Epithelial cell of prostate (primary cell): ENCODE measurements at places on chromosomes 5 and 9.

DNA sequence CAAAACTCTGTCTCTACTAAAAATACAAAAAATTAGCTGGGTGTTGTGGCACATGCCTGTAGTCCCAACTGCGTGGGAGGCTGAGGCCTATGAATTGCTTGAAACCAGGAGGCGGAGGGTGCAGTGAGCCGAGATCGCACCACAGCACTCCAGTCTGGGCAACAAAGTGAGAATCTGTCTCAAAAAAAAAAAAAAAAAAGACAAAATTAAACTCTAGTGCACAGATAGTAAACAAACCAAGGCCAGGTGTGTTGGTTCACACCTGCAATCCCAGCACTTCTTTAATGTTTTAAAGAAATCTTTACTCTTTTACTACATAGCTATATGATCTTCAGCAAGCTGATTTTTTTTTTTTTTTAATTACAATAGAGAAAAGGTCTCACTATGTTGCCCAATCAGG lies 8.4 kb downstream of the ZCCHC10 start:
- no peak for DNase-seq

DNA sequence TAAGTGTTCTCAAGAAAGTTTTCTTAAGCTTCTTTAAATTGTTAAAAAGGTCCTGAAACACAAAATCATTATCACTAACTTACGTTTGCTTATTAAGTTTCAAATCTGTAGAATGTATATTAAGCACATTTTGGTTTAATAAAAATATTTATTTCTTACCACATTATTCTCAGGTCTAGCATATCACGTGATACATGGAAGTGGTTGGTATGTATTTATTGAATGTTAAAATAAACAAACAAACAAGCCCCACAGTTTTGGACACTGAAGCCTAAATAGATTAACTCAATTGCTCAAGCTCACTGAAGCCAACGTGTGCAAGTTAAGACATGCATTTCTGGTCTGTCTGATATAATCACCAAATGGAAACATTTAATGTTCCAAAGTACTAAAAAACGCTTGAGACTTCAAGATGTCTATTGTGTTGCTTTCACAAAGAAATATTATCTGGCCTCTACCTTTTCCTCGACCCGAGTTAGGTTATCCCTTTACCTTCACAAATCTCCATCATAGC lies 1136.9 kb downstream of the TAF11L14 start:
- no peak for DNase-seq

DNA sequence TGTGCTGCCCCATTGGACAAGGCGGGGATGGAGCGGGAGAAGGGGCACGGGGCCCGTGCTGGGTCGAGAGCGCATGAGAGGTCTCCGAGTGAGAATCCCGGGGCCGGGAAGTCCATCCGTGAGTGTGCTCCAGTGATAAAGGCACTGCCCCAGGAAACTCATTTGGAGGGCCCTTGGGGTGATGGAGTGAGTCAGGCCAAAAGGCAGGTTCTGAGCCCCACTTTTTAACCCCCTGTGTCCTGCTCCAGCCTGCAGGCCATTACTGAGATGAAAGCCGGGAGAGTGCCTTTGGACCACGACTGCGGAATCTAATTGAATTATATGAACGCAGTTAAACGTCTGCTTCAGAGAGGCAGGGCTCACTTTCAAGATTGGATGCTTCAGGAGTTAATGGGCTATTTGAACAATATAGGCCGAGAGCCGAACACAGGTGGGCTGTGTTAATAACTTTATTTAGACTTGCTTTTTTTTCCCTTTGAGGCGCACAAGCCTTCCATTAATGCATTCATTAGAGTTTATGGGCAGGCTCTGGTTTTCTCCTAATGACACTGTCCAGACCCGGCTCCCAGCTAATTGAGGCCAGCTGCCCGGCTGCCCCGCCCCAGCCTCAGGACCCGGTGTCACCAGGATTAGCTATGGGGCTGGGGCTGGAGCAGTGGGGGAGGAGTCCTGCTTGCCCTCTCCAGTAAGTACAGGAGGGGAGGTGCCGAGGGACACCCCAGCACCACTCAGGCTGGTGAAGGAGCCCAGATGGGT lies 79.1 kb upstream of the LMX1B start:
- no peak for DNase-seq

- DNase-seq, result peak; percentile 65
These were observed 212.8 kb downstream of the NXNL2 start for GRCh38 chr9:88747768-88748167.

GRCh38 chr9:16136451-16136850 lies 583.6 kb downstream of the CCDC171 start:
- DNase-seq, result no peak

DNA sequence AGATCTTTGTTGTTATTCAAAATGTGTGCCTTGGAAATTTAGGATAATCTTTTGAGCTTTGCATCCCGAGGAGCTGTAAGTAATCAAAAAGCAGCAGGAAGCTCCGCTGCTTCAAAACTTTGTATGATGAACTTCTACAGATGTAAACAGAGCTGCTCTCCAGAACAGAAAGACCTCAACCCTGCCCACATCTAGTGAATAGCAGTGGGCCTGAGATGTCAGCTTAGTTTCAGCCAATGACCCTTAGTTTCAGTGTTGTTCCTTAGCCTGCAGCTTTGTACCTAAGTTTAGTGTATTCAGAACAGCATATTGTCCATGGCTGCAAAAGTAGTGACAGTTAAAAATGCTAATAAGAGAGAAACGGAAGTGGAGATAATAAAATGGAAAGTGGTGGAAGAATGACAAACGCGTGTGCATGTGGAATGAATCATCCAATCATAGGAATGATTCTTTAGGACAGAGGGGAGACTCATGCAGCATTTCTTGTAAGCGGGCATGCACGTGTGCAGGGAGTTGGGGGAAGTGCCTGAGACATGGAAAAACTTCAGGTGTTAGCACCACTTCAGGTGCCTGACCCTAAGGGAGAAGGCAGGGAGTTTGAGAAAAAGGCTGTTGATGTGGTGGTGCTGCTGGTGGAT lies 24.9 kb downstream of the SNX24 start:
- no peak for DNase-seq

- no peak for DNase-seq
These were observed 200.8 kb upstream of the MEF2C start for GRCh38 chr5:89083791-89084190.

- no peak for DNase-seq
These were observed 5.6 kb downstream of the PTCD2 start for GRCh38 chr5:72325566-72326305.

GRCh38 chr5:175784230-175784629 lies 87.1 kb upstream of the CPLX2 start:
- DNase-seq, result no peak

GRCh38 chr5:126178521-126178920 lies 244.7 kb upstream of the GRAMD2B start:
- no peak for DNase-seq

DNA sequence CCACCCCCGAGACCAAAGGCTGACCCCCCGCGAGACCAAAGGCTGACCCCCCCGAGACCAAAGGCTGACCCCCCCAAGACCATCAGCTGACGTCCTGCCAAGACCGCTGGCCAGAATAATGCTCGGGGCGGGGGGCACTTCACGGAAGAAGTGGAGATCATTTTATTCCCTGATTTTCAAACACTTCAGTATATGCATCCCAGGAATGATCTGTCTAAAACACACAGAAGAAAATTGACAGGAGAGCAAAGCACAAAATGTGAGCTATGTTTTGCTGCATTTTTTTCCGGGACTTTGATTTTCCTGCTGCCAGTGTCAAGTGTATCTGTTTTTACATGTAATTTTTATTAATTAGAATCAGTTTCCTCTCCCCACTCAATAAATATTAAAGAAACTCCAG lies 67.1 kb downstream of the ADAMTS2 start:
- no peak for DNase-seq

DNA sequence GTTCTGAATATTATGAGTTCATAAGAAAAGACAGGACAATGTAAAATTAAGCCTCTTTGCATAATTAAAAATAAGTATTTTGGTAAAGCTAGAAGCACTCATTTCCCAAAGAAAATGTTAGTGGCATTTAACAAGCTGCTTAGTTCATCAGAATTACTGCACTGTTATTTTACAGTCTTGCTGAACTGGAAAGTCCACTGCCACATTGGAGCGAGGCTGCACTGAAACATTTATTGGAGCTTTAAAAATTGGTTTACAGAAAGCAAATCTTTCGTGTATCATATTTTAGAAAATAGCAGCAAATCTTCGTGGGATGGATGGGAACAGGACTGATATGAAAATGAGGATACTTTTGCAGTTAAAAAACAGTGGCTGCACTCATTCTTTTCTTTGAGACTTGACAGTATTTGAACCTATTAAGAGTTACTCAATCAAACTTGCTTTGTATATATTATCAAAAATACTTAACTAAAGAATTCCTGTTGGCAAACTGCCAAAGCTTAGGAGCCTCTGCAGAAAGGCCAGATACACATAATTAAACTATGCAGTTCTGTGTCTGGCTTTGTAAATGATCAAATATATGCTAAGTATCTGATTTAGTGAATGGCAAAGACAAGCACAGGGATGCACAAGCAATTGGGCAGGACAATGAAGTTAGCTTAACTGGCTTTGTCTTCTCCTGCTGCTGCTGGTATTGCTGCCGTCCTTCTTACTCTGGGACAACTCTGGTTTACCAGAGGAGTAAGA lies 16.5 kb upstream of the FBXL7 start:
- DNase-seq, result no peak

DNA sequence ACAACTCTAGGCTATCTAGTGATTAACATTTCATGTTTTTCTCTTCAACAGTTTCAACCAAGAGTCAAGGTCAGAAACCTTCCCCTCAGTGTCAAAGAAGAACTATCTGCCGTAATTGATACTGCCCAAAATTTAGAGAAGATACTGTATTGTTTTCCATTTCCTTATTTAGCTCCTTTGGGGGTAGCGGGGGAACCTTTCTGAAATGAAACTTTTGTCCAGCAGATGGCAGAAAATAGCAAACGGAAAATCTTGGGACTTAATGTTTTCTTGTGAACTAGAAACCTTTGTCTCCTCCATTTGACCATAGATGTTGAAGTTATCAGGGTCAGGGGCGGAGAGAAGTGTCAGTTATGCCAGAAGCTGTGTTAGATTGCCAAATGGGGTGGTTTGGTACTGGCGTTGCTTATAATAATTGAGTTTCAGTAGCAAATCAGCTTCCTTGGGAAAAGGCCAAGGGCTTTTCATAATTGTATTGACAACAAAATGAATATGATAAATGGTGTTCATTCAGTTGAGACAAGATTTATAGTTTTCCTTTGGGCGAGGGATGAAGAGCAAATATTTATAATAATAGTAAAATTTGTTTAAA lies 101.7 kb upstream of the TLX3 start:
- no peak for DNase-seq

DNA sequence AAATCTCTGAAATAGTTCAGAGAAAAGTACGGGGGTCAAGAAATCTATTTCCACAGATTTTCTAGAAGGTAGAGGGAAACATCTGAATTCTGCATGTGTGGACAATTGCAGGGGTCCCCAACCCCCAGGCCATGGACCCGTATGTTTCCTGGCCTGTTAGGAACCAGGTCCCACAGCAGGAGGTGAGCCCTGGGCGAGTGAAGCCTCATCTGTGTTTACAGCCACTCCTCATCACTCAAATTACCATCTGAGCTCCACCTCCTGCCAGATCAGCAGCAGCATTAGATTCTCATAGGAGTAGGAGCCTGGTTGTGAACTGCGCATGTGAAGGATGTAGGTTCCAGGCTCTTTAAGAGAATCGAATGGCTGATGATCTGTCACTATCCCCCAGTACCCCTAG lies 200.5 kb upstream of the EDIL3 start:
- no peak for DNase-seq

DNA sequence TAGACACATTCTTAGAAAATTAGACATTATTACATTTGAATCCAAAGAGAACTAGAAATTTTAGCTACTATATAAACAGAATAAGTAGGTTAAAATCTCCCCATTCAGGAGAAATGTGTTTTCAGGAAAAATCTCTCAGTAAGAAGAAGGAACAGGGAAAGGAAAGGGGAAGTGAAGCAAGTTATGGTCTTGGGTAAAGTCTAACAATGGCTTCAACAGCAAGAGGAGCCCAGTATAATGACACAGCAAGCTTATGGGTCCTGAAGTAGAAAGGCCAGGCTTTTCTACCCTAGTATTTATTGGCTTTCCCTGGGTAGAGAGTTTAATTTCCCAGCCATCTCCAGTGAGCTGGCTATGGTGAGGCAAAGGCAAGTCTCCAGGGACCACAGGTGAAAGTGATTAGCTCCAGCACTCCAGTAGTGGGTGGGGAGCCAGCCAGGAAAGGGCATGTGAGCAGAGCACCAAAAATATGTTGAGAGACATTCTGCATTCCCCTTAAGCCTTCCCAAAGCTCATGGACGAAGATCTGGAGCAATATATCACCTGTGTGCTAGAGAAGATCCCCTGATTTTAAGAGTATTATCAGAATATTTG lies 981.7 kb downstream of the NR2F1-AS1 start:
- DNase-seq, result no peak

DNA sequence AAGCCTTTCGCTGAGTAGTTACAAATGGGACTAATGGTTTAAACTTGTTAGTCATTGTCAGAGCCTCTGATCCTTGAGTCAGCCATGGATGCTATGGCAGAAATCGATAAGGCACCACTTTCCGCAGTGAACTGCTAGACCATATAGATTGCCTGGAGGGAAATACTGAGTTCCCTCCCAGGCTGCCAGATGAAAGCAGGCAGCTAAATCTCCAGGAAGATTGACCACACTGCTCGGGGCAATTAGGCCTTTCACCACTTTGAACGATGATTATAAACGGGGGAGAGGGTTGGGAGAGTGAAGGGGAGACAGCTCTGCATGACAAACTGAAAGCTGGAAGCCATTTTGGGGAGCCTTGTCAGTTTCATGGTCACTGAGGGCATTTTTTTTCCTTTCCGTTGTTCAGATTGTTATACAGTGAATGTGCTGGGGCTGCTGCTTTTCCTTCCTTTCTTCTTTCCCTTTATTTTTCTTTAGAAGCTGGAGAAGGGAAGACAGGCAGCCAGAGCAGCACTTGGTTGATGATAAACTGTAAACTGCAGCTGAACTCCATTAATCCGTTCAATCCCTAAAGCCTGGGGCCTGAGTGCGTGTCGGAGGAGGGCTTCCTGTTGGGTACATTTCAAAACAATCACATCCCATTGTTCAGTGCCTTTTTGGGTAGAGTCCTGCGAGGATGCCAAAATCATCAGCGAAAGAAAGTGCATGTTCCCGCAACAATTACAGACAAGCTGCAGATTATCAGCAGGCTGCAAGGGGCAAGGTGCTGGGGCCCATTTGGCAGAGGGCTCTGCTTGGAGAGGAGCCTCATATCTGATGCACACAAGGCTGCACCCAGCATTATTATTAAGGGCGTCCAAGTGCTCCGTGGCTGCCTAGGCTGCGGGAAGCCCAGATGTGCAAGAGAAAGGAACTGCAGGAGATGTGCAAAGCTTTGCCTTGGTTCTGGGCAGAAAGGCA lies 308.4 kb downstream of the PSAT1 start:
- DNase-seq, result no peak

DNA sequence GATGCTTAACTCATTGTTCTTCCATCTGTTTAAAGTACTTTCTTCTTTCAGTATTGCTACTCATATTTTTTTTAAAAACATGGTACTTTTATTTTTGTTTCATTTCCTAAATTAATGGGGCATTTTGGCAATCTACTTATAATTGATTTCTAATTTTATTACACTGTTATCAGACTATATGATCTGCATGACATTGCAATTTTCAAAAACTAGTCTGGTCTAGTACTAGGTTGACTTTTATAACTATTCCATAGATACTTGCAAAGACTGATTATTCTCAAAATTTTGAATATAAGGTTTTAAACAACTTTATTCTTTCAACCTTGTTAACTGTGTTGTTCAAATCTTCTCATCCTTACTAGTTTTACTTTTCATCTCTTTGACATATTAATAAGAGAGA lies 63.9 kb upstream of the MVB12B start:
- DNase-seq, result no peak

GRCh38 chr9:37197158-37198038 lies 77.0 kb downstream of the ZCCHC7 start:
- DNase-seq, result peak; percentile 18

- no peak for DNase-seq
These were observed 165.9 kb downstream of the ICE1 start for GRCh38 chr5:5588386-5588785.
